ENCODE measurements at places on chromosomes 4 and X.

GRCh38 chr4:26094076-26094475 is 180.1 kb downstream of the SMIM20 start:
- no peak for DNase-seq

GRCh38 chr4:7034262-7035081 is 8.7 kb upstream of the TADA2B start:
- no peak for DNase-seq

- DNase-seq, result no peak
These were observed 136.4 kb downstream of the ADGRL3 start for GRCh38 chr4:61336488-61336887.

- no peak for DNase-seq
These were observed 14.3 kb upstream of the PDZD4 start for GRCh38 chrX:153844509-153845082.

DNA sequence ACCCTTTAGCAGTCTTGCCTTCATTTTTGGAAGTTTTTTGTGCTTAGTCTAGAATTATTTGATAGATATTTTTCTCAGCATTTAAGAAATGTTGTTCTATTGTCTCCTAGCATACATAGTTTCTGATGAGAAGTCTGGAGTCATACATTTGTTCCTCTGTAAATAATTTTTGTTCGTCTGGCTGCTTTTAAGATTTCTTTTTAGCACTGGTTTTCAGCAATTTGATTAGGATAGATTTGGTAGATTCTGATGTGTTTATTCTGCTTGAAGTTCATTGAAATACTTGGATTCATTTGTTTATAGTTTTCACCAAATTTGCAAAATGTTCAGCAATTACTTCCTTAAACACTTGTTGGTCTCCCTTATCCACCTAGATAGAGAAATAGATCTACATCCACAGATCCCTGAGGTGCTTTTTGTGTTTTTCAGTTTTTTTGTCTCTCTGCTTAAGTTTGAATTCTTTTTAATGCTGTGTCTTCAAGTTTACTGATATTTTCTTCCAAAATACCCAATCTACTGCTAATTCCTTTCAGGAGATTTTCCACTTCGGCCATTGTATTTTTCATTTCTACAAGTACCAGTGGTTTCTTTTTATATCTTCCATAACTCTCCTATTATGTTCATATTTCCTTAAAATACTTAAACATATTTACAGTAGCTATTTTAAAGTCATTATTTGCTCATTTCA is 64.9 kb downstream of the ABLIM2 start:
- no peak for DNase-seq

DNA sequence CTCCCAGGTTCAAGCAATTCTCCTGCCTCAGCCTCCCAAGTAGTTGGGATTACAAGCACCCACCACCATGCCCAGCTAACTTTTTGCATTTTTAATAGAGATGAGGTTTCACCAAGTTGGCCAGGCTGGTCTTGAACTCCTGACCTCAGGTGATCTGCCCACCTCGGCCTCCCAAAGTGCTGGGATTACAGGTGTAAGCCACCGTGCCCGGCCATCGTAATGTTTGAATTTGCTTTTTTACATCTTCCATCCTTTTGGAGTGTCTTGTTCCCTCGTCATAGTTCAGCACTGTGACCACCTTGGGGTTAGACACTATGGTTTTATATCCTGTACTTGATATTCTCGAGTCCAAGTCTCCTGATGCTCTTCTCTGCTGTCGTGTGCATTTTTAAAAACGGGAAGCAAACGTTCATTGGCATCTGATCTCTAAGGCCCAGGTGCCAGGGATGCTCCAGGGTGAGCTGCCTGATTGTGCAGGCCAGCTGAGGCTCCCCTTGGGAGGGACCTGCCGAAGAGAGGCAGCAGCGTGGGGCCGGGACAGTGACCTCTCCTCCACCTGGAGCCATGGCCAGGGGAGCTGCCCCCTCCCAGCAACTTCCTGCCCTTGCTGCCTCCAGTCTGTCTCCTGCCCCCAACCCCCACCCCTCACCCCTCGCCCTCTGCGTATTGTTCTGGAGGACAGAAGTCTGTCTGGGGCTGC is 16.7 kb downstream of the DGKQ start:
- no peak for DNase-seq

DNA sequence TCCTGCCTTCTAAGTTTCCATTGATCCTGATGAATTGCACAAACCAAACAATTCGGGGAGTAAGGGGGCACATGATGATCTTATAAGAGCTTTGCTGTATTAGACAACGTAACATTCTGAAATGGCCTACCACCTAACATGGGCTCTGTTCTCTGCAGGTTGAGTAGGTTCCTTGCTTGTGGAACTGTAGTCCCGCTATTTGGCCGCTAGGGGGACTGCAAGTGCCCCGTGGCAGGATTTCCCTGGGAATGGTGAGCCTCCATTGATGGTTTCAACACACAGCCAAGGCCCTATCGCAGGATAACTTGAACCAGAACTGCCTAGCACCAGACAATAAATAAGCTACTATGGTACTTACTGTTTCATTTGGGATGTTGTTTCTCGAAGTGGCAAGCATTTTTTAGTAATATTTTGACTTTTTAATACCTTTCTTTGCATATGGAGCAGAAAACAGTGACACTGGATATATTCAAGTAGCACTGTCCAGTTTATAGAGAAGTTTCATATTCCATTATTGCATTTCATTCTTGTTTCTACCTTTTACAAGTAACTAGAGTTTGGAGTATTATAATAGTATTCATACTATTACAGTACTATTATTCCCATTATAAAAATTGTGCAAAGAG is 11.9 kb downstream of the AR start:
- DNase-seq, result no peak

DNA sequence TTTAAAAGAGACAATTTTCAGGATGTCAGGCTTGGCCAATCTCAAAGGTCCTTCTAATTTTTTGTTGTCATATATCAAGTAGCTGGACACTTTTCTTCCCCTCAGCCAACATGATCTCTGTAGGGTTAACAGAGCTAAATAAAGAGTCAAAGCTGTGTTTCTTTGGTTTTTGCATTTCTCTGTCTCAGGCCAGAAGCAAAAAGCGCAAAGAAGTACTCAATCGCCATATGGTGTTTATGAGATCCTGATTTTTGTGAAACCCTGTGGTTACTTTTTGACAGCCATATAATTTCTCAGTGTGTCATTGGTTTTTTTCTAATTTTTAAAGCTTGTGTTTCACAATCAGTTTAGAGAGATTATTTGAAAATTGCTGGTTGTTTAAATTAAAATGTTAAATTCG is 111.9 kb downstream of the MAPK10 start:
- DNase-seq, result no peak

Measured in activated CD4-positive, alpha-beta T cell treated with anti-CD3 and anti-CD28 coated beads, Interleukin-2, amount 50 U/mL, for 4 hours (primary cell).